ENCODE measurements at places on chromosomes 4 and X.

GRCh38 chr4:39047681-39048080 is 14.4 kb upstream of the KLHL5 start:
- peak; percentile 64 for DNase-seq

GRCh38 chr4:132299841-132300240 is 849.3 kb upstream of the PCDH10 start:
- no peak for DNase-seq

- DNase-seq, result no peak
Observed at GRCh38 chr4:26782830-26783202, 77.8 kb upstream of the STIM2 start.

GRCh38 chrX:111543212-111543741 is 31.8 kb downstream of the SERTM2 start:
- no peak for DNase-seq

DNA sequence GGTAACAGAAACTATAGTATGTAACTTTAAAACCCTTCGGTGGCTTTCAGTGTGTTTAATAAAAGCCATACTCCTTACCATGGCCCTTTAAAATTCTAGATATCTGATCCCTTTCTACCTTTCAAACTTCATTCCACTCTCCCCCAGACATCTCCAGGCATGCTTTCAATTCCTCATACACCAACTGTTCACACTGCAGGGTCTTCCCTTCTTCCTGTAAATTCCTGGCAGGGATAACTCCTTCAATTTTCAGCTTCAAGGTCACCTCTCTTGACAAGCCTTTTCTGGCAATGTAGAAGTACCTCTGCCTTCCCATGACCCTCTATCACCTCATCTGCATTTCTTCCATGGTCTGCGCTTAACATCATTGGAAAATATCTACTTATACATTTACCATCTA is 60.8 kb downstream of the WDFY3 start:
- DNase-seq, result no peak

Measured in fibroblast of skin of back (primary cell).